Fibroblast of mammary gland (primary cell): ENCODE measurements at places on chromosomes 5 and 9.

DNA sequence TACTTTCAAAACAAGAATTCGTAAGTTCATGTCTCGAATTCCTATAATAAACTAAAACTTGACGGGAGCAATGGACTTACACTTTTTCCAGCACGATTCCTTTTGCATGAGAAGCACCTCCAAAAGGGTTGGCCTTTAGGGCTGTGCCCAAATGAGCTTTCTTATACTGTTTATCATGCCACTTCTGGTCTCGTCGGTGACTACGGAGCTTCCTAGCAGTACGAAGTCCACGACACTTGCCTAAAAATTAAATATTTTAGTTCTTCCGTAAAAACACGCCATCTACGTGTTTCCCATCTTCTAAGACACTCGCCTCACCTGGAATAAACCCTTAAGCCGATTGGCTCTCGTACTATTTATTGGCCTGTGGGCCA is 554 bp downstream of the RPS23 start:
- peak; percentile 10 for DNase-seq

DNA sequence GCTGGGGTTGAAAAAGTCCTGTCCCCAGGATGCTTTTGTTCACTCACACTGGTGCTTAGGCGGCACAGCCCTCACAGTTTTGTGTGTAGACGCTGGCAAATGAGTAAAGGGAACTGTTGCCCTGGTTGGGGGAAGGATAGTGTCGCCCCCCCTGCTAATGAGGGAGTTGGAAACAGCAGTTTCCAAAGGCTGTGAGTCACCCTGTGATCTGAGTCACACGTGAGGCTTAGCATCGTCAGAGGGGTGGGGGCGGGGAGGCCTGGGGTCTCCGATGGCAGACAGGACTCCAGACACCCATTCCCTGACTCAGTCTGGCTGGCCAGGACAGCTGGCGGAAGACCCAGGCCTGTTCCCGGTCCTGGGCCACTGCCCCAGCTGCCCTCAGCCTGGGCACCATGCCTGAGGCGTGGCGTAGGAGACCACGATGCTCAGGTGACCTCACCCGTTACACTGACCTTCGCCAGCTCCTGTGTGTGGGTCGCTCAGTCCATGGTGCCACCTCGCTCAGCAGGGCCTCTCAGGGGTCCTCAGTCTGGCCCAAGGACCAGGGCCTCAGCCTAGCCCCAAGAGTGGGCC is 2.9 kb downstream of the DNAJB5 start:
- DNase-seq, result peak; percentile 97

DNA sequence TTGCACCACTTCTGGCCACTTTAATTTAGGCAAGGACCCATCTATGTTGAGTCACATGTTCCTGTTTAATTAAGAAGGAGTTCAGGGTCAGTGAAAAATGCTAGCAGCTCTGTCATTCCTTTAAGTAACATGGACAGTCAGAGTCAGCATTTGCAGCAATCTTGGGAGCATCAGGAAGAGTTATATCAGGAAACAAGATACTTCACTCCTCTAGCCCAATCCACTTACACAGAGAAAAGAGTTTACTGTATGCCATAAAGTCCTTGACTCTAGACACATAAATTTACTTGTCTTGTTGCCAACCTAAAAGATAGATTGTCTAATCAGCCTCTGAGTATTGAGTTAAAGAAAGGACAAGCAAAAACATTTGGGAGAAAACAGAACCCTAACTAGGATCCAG is 266.7 kb downstream of the PJA2 start:
- DNase-seq, result peak; percentile 27

DNA sequence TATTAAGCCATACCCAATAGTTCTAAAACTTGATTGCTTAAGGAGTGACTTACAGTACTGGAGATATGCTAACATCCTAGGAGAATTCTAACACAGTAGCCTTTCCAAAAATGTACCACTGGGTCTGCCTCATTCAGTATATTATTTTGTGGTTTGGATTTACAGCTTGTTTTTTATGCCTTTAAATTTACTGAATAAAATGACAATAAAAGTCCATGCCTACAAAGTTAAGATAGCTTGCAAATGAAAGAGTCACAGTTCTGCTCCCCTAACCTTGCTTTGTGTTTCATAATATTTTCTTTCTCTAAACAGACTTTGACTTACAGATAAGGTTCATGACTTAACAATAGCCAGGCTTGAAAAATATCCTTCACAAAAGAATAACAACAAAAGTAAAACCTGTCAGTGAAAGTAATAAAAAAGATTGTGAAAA is 951.1 kb upstream of the NUDT12 start:
- no peak for DNase-seq

DNA sequence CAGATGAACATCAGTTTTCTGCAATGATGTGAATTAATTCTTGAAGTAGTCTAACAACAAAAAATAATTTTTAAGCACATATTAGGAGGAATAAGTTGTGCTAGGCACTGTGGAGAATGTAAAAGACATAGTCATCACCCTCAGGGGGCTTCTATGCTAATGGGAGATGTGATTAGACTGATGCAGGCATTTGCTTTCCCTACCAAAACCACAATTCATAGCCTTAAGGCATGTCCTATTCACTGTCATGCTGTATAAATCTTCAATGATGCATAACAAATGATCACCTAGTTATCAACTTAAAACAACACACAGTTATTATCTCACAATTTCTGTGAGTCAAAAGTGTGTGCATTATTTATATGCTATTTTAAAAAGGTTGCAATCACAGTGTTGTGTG is 422.6 kb downstream of the MAN2A1 start:
- DNase-seq, result no peak

GRCh38 chr9:111715471-111715870 is 54.1 kb downstream of the GNG10 start:
- DNase-seq, result no peak

GRCh38 chr5:149217096-149217802 is 54.4 kb upstream of the AFAP1L1 start:
- DNase-seq, result no peak

DNA sequence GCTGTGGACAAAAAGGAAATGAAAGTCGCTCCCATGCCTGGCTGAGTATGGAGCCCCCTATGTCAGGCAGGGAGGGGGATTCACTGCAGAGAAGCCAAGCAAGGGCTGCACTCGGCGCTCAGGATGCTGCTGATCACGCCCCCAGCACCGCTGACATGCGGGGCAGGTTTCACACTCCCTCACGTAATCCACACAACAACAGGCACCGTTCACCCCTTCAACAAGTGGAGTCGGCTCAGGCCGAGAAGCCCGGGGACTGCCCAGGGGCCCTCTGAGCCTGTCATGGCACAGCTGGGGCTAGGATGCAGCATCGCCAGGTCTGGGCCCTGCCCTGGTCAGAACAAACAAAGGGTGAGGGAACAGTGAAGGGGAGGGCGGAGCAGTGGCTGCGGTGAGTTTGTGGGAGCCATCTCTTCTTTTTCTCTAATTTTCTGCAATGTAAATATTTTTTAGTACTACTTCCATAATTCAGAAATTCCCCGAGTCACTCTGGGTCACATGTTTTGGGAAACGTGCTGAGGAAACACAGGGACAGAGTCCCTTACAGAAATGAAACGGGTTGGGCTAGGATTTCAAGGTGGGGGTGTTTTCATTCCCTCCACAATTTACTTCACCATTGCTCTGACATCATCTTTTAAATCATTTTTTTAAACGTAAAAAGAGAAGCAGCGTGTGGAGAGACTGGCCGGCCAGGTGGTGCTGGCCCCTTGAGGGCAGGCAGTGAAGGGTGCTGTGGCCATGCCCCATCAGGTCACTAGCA is 49.8 kb downstream of the PRRT1B start:
- DNase-seq, result no peak
